ENCODE measurements at places on chromosomes 5 and 9.

DNA sequence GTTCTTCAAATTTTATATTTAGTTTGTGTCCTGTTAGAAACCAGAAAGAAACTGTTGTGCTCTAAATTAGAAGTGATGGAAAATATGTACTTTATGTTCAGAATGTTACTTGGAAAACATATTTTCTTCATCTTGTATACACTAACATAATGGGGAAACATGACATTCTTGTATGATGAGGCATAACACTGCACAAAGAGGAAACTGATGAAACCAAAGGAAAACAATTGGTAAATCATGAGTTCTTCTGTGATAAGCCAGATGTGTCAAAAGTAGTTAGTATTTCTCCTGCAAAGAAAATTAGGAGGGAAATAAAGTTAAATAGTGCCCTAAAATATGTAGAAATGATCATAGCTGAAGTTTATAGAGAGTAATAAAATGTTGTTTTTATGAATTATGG is 111.1 kb upstream of the FBN2 start:
- no peak for DNase-seq

DNA sequence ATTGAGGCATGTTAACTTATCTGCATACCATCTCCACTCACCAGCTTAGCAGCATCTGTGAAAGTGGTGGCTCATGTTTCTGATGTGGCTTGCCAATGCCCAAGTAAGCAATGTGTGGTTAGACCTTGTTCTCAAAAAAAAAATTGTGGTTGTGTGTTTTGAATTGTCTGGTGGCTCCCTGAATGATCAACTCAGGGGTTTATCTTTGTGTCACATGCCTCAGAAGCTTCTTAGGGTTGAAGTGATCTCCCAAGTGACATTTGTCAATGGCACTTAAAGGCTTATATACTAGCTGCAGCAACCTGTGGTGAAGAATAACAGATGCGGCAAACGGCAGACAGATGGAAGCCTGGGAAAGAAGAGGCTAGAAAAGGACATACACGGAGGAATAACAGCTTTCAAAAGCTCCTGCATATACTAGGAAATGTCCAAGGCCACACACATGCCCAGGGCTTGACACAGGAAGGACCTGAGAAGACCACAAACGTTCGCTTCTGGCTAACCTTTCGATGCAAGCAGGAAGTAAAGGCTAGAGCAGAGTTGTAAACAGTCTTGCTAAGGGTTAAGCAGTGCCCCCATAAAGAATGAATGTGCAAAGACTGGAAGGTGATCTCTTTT is 42.2 kb upstream of the FSD1L start:
- no peak for DNase-seq

- peak; percentile 11 for DNase-seq
Measured at GRCh38 chr5:109921735-109922380, 232.1 kb downstream of the MAN2A1 start.

DNA sequence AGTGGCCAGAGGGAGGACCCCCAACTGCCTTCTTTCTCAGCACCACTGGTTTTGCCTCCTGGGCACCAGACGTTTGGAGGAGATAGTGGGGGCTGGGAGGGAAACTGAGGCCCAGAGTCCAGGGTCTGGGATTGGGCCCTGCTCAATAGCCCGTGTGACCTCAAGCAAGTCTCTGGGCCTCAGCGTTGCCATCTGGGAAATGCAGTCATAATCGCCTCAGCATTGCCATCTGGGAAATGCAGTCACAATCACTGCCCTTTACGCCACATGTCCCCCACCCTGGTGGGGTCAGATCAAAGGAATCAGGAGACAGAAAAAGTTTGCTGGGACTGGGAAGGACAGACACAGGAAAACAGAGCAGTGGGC is 1.6 kb downstream of the SH2D3C start:
- DNase-seq: no peak

- DNase-seq: no peak
Measured at GRCh38 chr9:130183133-130183762, 11.0 kb downstream of the NCS1 start.

DNA sequence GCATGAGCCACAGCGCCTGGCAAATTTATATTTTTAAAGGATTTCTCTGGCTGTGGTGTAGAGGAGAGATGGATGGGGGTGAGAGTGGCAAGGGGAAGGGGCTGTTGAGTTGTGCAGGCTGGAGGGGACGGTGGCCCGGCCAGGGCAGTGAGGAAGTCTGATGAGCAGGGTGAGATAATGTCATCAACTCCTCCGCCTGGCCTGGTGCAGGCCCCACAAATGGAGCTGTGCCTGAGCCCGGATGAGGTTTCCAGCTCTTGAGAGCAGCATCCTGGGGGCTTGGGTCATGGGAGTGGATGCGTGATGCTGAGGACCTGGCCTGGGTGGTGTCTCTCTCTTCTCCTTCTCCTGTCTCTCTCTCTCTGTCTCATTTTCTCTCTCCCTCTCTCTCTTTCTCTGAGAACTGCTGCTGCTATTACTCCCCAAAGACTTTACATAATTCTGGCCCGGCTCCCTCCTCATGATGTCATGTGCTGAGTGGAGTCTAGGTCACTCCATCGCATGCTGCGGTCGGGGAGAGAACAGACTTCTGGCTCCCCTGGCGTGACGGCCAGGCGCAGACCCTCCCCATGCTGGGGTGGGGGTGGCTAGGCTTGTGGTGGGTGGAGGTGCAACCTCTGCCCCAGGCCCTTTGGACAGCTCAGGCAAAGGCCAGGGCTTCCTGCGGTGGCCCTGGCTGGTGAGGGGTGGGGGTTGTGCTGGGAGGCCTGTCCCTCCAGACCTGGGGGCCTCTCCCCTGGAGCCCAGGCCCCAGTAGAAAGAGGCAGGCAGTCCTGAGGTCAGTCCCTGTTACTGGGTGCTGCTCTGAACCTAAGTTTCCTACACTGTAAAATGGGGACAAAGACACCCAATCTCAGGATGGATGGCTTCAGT is 26.4 kb downstream of the FGF18 start:
- DNase-seq: no peak

GRCh38 chr9:26058111-26058895 is 380.1 kb upstream of the TUSC1 start:
- DNase-seq: no peak

- no peak for DNase-seq
Measured at GRCh38 chr9:120868339-120868675, 8.7 kb downstream of the PHF19 start.

GRCh38 chr5:80481019-80481893 is 6.6 kb upstream of the FAM151B start:
- no peak for DNase-seq

GRCh38 chr9:87824216-87824875 is 58.3 kb upstream of the SPATA31E1 start:
- DNase-seq: no peak

DNA sequence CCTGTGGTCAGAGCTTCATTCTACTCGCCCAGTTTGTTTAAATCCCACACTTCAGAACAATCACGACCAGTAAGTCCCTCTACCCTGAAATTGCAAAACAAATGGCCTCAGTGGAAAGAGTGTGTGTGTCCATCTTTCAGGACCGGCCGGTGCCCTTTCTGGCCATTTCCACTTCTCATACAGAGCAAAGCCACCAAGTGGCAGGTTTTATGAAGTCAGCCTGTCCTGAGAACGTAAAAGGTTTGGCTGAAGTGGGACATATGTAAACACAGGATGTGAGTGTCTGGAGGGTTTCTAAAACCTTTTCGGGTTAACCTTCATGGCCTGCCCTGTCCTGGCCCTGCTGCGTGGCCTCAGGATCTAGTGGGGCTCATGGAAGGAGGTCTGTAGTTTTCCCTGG is 24.7 kb downstream of the NXNL2 start:
- DNase-seq: no peak

- no peak for DNase-seq
Measured at GRCh38 chr9:70514273-70514672, 99.8 kb upstream of the KLF9 start.

DNA sequence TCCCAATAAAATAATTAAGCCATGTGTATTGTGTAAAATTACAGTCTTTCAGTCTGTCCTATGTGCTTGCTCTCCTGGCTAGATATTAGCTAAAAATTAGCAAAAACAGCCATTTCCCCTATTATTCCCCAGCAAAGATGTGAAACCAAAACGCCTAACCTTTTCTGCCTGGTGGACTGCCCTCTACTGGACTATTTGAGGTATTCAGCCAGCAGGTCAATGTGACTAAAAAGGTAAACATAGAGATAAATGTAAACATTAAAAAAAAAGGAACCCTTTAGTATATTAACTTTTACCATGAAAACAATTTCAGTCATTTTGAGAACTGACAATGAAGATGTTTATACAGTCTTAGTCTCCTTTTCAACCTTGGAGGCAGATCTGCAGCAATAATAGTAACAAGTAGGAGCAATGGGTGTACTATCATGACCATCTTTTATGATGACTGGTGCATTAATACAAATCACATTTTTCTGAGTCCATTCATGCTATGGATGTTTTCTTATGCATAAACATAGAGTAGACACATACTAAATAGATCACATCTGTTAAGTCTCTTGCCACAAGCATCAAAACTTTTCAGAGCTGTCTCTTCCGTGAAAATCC is 10.1 kb downstream of the ATG12 start:
- DNase-seq: no peak

- no peak for DNase-seq
Measured at GRCh38 chr5:132674671-132675506, 1.1 kb downstream of the IL4 start.

- DNase-seq: no peak
Measured at GRCh38 chr9:21078702-21079101, 960 bp upstream of the IFNB1 start.
